ENCODE measurements at places on chromosomes 1 and 21.

DNA sequence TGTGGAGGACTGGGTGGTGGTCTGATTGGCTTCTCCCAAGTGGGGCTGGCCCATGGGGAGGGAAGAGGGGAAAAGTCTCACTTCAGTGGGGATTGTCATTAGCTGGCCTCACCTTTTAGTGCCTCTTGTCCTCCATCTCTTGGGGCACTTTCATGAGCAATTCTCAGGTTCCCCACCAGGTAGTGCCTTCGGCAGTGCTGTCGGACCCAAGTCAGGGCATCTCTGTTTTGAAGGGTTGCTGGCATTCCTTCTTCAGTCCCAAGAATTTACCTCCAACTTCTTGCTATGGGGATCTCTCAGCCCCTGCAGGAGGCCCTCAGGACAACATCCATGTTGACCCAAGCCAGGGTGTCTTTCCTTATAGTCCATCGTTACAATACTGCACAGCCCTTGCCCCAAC is 54.7 kb upstream of the F3 start:
- DNase-seq: no peak

- peak; percentile 12 for DNase-seq
These were observed 116.1 kb downstream of the SPATA17 start for GRCh38 chr1:217747156-217747769.

DNA sequence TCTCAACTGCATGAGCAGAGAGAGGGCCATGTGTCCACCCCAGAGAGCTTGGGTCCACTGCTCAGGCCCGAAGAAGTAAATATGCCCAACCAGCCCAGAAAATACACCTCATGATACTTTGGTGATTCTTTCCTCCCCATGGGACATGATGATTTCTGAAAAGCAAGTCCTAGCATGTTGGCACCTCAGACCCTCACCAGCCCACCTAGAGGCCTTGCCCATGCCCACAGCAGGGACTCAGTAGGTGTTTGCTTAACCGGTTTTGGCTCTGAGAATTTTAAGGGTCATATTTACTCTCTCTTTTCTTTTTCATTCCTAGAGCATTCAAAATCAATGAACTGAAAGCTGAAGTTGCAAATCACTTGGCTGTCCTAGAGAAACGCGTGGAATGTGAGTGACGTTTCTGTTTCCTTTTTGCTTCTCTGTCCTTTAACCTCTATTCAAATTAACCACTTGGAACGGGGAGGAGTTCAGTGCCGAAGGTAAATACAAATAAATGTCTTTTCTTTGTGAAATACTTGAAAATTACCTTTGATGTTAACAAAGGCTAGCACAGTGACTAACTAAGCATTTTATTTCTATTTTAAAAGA is 79.7 kb downstream of the PDE9A start:
- DNase-seq: no peak

GRCh38 chr1:183417772-183418491 is at the start of gene NMNAT2:
Gene NMNAT2 (minus strand): TSS chr1:183418380. CDS start chr1:183418267, 113 bp downstream.
- no peak for DNase-seq

DNA sequence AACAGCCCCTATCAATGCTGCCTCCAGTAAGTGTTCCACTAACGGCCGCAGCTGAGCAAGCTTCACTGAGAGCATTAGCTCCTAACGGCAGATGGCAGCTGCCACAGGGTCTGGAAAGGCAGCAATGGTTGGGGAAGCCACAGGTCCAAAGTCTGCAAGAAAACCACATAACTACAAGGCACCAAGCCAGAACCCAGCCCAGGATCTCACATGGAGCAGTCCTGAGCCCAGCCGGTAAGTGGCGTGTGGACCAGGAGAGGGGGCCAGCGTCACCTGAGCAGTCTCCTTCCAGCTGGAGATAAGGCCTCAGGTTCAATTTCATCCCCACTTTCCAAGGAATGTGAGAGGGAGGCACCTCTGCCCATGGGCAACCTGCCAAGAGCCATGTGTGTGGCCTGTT is 13.2 kb downstream of the SYT2 start:
- DNase-seq: no peak

DNA sequence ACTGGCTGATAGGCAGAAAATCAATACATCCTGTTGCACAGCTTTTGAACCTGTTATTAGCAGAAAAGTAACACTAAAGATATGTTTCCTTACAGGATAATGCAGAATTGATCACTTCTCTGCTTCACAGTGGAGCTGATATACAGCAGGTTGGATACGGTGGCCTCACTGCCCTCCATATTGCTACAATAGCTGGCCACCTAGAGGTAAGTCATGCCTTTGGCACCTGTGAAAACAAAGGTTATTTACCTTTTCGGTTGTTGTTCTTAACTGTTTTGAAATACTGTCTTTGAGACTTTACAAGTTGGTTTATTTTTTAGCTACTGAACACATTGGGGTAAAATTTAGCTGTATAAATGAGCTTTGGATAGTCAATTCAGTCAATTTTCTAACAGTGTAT is 36.3 kb downstream of the TNNI3K start:
- no peak for DNase-seq

DNA sequence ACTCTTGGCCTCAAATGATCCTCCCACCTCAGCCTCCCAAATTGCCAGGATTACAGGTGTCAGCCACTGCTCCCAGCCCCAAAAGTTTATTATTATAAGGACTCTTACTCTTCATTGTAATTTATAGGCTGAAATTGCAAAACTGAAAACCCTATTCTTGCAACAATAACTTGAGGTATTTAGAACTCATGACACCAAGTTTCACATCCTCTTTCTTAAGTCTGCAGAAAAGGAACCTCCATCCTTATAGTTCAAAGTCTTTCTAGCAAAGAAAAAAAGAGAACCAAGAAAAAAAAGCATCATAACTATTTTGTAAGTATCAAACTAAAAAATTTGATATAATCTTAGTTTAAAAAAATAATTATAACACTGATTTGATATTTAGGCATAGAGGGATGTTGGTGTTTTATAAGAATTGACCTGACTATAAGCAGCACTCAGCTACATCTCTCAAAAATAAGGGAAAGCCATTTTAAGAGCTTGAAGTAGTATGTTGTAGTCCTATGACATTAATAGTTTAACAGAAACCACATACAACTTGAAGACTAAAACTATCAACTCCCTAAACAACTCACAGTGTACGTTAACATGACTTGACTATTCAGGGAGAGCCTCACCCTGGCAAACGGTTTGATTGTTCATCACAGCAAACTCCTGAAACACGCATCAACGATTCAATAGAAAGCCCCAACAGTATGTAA is 122.4 kb downstream of the AKT3 start:
- peak; percentile 26 for DNase-seq

- DNase-seq: no peak
These were observed 437.1 kb downstream of the PTBP2 start for GRCh38 chr1:97158691-97159096.

DNA sequence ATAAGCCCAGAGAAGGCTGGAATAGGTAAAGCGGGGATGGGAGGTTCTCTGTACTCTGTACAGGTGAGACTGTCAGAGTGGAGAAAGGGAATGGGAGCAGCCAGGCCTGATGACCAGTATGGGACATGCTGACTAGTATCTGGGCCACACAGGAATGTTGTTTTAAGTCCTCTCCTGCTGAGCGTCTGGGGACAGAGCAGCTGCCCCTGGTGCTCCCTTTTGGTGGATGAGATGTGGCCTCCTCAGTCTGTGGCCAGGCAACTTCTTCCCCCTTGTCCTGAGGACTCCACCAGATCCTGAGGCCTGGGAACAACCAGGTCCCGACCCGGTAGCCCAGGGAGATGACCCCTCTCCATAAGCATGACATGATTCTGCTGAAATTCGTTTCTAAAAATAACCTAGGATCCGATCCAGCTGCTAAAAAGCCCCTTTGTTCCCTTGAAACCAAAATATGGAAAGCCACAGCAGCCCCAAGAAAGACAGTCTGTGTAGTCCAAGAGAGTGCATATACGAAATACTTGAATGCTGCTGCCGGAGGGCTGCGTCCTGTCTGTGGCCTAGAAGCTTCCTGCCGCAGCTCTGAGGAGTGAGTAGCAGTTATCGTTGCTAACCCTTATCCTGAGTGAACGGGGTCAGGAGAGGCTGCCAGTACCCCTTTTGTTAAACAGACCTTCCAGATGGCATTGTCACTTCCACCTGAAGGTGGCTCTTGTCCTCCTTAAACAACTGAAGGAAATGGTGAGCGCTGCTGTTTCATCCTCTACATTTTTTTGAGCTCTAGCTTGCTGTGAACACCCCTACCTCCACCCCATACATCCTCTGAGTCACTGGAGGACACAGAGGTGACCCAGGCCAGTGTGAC is 47.1 kb downstream of the ATP2B4 start:
- DNase-seq: peak; percentile 100

- DNase-seq: no peak
These were observed 7.9 kb downstream of the TIAM1 start for GRCh38 chr21:31335957-31336738.

GRCh38 chr1:239856067-239856466 is 235.6 kb upstream of the FMN2 start:
- no peak for DNase-seq

DNA sequence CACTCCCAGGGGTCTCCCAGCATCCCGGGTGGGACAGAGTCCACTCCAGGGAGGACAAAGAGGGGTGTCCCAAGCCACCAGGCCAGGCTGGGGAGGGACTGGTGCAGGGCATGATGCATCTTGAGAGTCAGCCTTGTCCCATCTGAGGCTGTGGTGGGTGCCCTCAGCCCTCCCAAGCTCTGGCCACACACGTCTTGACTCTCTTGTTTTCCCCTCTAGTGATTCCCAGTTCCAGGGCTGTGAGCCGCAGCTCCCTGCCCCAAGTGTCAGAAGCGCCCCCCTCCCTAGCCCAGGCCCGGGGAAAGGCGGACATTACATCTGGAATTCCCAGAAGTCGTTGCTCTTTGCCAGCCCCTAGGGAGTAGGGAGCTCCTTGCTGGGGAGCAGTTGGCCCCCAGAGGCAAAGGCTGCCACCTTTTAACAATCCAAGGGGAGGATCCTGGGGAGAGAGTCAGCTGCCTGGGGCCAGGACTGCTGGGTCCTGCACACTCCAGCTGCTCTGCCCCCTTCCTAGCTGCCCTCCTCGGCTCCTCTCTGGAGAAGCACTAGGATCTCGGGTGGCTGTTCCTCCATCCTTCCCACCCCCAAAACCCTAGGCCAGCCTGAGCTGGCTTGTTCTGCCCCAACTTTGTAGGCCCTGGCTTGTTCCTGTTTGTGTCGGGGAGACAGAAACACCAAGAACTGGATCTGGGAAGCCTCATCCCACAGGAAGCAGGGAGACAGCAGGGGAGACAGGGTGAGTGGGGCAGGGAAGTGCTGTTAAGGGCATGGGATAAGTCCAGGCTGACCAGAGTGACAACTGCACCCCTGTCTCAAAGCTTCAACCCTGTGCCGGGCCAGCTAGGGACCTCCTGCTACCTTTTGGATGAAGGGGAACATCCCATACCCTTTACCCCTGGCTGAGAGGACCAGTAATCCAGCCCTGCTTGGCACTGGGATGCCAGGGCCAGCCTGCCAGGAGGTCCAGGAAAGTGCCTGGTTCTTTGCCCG is 3.2 kb upstream of the PTPN7 start:
- no peak for DNase-seq

GRCh38 chr1:162285149-162285561 is 91.5 kb downstream of the SPATA46 start:
- DNase-seq: no peak

DNA sequence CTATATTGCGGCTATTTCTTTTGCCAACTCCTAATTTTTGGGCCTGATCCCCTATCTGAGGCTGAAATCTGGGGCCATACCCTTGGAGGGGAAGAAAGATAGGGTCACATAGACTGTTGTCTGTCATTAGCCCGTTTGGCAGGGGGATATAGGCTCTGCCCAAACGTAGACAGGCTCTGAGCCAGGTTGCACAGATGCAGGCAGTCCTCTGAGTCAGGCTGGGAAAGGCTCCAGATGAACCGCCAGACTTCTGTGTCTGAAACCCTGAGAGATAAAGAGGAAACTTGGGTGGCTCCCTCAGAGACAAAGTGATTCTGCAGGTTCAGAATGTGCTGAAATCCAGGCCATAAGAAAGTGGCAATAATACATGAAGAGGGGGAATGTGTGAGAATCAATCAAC is 4.0 kb upstream of the CAP1 start:
- peak; percentile 83 for DNase-seq

GRCh38 chr1:245188403-245188802 is 33.6 kb downstream of the KIF26B start:
- peak; percentile 57 for DNase-seq

DNA sequence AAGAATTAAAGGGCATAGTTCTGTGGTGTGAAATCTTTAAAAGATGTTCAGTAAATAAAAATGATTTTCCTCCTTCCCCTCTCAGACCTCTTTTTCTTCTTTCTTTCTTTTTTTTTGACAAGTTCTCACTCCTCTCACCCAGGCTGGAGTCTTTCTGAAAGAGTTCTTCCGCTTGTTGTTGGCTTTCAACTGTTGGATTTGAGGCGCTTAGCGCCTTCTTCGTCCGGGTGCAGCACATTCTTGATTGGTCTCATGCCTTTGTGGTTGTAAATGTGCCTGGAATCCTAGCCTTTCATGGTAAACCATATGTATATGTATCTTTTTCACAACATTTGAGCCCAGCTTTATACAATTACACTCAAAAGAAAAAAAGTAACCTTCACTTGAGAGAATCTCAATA is 980 bp upstream of the METTL18 start:
- peak; percentile 13 for DNase-seq

- no peak for DNase-seq
These were observed 1.1 kb downstream of the TFAP2E start for GRCh38 chr1:35574125-35574654.

DNA sequence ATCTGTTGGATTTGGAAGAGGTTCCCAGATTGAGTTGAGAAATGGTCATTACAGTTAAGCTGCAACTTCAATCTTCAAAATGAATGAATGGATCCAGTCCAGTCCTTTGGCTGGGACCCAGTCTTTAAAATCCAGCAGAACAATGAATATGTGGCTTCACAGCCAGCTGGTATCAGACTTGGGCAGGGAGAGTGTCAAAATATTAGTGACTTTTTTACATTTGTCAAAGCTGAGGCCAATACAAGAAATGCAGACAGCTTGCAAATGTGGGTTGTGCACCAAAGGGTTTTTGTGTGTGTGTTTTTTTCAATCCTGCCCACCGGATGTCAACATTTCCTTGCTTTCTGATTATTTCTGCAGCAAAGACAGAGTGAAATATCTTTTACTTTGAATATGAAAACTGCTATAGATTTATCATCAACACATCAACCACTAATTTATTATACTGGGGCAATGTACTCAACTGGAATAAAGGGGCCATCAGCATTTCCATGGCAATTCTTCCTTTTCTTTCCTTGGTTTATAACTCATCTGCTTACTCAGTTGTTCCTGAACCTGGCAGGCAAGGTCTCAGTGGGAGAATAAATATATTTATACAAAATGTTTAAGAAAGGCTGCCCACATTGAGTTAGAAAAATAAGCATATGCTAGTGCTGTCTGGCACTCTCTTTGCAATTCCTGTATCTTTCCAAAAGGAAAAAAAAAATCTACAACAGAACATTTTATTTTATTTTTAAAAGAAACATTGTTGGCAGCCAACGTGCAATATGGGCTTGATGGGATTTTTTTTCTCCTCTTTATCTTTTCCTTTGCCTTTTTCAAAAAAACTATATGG is 491.6 kb upstream of the C1orf87 start:
- DNase-seq: peak; percentile 30

GRCh38 chr21:18960306-18960705 is 556.7 kb upstream of the TMPRSS15 start:
- DNase-seq: no peak

Data from common myeloid progenitor, CD34-positive (primary cell).